Activated CD8-positive, alpha-beta memory T cell treated with anti-CD3 and anti-CD28 coated beads, Interleukin-2, amount 10 ng/mL, durations not matched to agents 7 days and 5 days (primary cell): ENCODE measurements at places on chromosomes 2 and 18. TPM values are rescaled to one million over a fixed set of nuclear protein-coding genes. Genes with fewer than 3 reads are reported as not detected.

Gene HDLBP
- 232 TPM for total RNA-seq

Gene DLGAP1
- total RNA-seq, result not detected

Gene SCN2A
- total RNA-seq, result 0.21 TPM

Gene SLC38A11
- not detected for total RNA-seq

Gene OXER1
- not detected for total RNA-seq

Gene APCDD1
- not detected for total RNA-seq

Gene ABHD1
- total RNA-seq, result 0.21 TPM

Gene KIAA2012
- 0.05 TPM for total RNA-seq

Gene EPB41L5
- 2.2 TPM for total RNA-seq

DNA sequence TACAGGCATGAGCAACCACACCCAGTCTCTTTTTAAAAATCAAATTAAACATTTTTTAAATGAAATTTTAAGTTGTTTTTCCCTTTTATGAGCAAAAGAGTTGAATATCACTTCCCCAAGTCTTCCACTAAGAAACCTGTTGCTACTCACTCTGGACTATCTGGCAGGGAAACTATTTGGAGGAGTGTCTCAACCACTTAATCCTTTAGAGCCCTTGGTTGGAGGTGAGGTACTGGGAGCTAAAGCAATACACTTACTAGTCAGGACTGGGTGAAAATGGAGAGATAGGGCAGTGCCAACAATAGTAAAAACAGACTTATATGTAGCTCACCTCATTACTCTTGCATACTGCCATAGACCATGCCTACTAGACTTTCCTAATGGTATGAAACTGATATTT, 135.5 kb downstream of the RND3 start:
- H3K4me3 ChIP-seq, result no peak overlapping the region
- no peak for DNase-seq
- H3K36me3 ChIP-seq, result no peaks in the 10 kb centered on the region

GRCh38 chr2:220701115-220701514, 871.0 kb downstream of the EPHA4 start:
- no peak overlapping the region for H3K27ac ChIP-seq
- no peak overlapping the region for H3K4me3 ChIP-seq
- H3K4me1 ChIP-seq, result no peaks in the 10 kb centered on the region
- no peak for DNase-seq

DNA sequence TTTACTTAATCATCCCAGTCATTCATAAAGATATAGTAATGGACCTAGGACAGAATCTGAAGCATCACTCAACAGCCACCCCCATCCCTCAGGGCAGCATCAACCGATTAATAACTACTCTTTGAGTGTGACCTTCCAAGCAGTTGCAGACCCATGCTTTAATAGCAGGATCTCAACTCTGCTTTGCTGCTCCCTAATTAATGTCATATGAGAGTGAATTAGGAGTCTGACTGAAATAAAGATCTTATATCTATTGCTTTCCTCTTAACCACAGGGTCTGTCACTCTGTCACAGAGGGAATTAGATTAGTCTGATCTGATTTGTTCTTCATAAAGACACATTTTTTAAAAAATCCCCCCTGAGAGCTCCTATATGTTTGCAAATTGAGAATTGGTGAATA, 46.1 kb upstream of the LRP1B start:
- DNase-seq, result no peak
- no peaks in the 10 kb centered on the region for H3K4me1 ChIP-seq
- H3K27ac ChIP-seq, result no peak overlapping the region
- no peak overlapping the region for H3K4me3 ChIP-seq

DNA sequence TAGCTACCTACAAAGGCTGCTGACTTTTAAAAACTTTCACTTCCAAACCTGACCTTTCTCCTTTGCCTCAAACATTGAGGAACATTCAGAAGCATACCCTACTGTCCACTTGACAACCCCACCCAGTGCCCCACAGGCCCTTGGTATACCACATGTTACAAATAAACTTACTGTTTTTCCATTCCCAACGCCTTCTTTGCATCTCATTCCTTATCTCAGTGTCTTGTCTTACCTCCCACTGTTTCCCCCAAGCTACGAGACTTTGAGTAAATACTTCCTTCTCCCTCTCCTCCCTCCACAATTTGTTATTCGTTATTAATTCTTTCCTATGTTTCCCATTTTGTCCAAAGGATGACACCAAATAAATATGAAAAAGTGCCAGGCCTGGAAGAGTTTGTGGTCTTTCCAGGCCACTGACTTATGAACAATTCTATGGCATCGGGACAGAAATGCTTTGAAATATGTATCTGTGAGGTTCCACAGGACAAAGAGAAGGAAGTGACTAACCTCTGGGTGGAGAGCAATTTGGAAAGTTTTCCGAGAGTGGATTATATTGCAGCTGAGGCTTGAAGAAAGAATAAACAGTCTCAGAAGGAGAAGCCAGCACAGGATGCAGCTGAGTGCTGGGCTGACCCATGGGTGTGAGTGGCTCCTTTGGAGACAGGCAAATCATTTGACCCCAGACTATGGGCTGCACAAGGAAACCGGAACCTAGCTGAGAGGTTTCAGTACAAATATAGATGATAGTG, 409.0 kb downstream of the LPIN1 start:
- no peak overlapping the region for H3K27ac ChIP-seq
- no peaks in the 10 kb centered on the region for H3K36me3 ChIP-seq
- no peaks in the 10 kb centered on the region for H3K4me1 ChIP-seq

- peaks cover 62% of the 10 kb centered on the region for H3K36me3 ChIP-seq
- H3K27me3 ChIP-seq, result no peaks in the 10 kb centered on the region
- no peak overlapping the region for H3K4me3 ChIP-seq
- peak overlapping the region; percentile 63 for H3K27ac ChIP-seq
- peak; percentile 67 for DNase-seq
Observed at GRCh38 chr2:20326163-20326780, 24.4 kb downstream of the PUM2 start.

DNA sequence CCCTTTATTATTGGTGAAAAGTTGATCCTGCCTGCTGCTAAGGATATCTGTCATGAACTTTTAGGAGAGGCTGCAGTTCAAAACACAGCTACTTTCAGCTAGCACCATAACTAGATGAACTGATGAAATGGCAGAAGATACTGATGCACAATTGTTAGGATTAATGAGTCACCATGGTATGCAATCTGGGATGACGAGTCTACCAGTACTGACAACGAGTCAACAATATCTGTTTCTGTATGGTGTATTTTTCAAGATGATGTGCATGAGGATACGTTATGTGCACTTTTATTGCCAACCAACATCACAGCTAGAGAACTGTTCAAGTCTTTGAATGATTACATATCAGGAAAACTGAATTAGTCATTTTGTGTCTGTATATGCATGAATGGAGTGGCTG, 68.7 kb downstream of the NETO1 start:
- no peaks in the 10 kb centered on the region for H3K27me3 ChIP-seq
- DNase-seq, result no peak
- H3K4me1 ChIP-seq, result no peaks in the 10 kb centered on the region
- no peak overlapping the region for H3K27ac ChIP-seq

- H3K27ac ChIP-seq, result no peak overlapping the region
- no peak overlapping the region for H3K4me3 ChIP-seq
- H3K4me1 ChIP-seq, result peaks cover 66% of the 10 kb centered on the region
- no peaks in the 10 kb centered on the region for H3K27me3 ChIP-seq
- peaks cover 42% of the 10 kb centered on the region for H3K36me3 ChIP-seq
Observed at GRCh38 chr18:62372156-62372555, 47.0 kb downstream of the TNFRSF11A start.

DNA sequence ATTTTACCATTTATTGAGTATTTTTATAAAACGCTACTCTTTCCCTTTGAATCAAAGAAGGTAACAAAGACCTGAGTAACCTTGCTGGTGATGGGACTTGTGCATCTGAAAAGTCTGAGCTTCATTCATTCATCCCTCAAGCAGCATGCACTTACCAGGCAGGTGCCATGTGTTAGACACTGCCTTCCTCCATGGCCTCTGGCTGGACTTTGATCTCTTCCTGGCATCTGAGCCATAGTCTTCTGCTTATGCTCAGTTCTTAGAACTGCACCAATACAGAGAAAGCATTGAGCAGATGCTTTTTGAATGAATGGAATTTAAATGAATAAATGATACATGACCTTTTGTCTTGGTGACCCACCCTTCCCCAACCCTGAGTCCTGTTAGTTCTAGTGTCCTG, 251.4 kb upstream of the COPS8 start:
- H3K4me3 ChIP-seq, result no peak overlapping the region
- DNase-seq, result no peak
- H3K4me1 ChIP-seq, result no peaks in the 10 kb centered on the region
- H3K27me3 ChIP-seq, result peaks cover 9% of the 10 kb centered on the region
- H3K36me3 ChIP-seq, result no peaks in the 10 kb centered on the region

DNA sequence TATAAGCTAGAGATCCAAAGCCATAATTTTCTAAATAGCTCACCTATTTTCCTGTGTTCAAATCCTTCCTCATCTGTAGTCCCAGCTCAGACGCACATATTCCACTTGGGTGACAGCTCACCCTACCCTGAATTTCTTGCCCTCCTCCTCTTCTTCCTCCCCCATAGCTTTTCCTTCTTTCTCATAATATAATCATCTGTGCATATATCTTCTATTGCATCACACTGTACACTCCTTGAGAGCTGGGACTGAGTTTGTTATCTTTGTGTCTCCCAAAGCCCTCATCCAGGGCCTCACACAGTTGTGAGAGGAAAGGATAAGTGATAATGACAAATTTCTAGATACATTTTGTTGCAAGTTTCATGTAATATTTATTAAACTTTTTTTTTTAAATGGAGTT, 55.9 kb upstream of the RTN4 start:
- H3K36me3 ChIP-seq, result no peaks in the 10 kb centered on the region
- H3K27ac ChIP-seq, result no peak overlapping the region
- no peak for DNase-seq
- no peaks in the 10 kb centered on the region for H3K4me1 ChIP-seq
- H3K27me3 ChIP-seq, result no peaks in the 10 kb centered on the region

- no peaks in the 10 kb centered on the region for H3K4me1 ChIP-seq
- no peak overlapping the region for H3K27ac ChIP-seq
- no peaks in the 10 kb centered on the region for H3K36me3 ChIP-seq
- no peak overlapping the region for H3K4me3 ChIP-seq
Observed at GRCh38 chr2:187936228-187936627, 355.4 kb upstream of the GULP1 start.

DNA sequence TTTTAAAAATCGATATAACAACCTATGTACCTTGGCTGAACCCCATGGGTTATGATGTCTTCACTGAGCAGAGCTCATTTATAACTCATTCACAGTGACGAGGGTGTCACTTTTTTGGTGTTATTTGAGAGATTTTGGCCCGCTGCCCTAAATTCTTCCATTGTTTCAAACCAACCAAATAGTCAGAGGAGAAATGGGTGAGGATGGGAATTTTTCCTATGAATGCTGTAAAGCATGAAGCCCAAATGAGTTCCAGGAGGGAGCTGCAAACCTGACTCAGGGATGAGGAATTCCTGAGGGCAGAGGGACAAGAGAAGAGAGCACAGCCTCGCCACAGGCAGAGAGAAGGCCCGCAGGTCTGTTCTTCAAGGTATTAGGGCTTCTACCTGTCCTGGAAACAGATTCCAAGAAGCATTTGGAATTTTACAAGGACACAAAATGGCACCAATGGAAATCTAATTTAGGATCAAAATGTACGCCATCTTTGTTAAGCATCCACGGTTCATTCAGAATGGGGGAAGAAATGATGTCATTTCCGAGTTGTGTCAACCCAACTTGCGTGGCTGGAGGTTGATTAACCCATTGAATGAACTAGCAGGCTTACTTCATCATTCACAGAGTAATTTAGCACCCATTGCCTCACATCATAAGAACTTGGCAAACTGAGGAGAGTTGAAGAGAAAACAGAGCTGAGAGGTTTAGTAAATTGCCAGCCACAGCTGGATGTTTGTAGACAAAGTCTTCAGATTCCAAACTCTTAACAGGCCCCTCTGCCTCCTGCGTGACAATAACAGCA, 133.5 kb downstream of the LAMA3 start:
- no peak for DNase-seq
- no peak overlapping the region for H3K27ac ChIP-seq
- no peak overlapping the region for H3K4me3 ChIP-seq
- H3K27me3 ChIP-seq, result peaks cover 17% of the 10 kb centered on the region
- H3K36me3 ChIP-seq, result peaks cover 5% of the 10 kb centered on the region

- no peak overlapping the region for H3K4me3 ChIP-seq
- H3K4me1 ChIP-seq, result no peaks in the 10 kb centered on the region
- H3K27ac ChIP-seq, result no peak overlapping the region
- no peaks in the 10 kb centered on the region for H3K36me3 ChIP-seq
- no peak for DNase-seq
- H3K27me3 ChIP-seq, result no peaks in the 10 kb centered on the region
Observed at GRCh38 chr2:180583441-180584140, 396.8 kb upstream of the UBE2E3 start.

DNA sequence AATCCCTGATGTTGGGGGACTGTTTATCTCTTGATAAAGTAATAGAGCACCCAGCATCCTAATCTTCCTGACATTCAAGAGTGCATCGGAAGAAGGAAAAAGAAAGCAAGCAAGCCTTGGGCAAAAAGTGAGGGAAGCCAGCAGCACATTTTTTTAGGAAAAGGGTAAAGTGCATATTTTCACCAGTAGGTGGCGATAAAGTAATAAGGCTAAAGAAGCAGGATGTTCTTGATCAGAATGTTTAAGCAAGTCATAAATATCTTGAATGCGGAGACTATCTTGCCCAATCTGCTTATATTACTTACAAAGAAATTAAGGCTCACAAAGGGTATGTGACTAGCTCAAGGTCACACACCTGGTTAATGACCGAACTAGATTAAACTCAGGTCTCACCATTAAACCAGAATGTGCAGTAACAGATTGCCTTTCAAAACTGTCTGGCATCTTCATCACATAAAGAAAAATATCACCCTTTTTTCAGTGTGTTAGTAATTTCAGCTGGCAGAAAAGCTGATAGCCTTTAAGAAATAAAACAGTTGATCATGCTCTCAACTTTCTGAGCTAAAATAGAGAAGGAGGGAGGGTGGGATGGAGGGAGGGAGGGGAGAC, 83.8 kb downstream of the VIT start:
- H3K27ac ChIP-seq, result no peak overlapping the region
- no peak for DNase-seq
- H3K4me1 ChIP-seq, result peaks cover 3% of the 10 kb centered on the region
- peaks cover 41% of the 10 kb centered on the region for H3K27me3 ChIP-seq
- no peaks in the 10 kb centered on the region for H3K36me3 ChIP-seq
